ENCODE measurements at places on chromosomes 4 and X.

DNA sequence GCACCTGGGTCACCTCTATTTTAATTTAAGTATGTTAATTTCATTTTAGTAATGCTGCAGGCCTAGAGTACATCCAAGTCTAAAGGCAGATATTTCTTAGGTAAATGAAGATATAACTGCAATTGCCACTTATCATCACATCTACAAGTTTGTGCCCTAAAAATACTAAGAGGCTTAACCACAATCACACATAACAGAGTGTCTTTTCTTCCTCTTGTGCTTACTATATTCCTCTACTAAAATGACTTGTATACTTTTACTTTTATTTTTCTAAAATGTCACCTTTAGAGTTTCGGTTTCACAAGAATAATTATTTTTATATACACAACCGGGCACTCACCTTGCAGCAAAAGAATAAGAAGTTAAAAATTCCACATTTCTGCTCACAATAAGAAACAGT lies 77.9 kb downstream of the EFHC2 start:
- no peak for DNase-seq

DNA sequence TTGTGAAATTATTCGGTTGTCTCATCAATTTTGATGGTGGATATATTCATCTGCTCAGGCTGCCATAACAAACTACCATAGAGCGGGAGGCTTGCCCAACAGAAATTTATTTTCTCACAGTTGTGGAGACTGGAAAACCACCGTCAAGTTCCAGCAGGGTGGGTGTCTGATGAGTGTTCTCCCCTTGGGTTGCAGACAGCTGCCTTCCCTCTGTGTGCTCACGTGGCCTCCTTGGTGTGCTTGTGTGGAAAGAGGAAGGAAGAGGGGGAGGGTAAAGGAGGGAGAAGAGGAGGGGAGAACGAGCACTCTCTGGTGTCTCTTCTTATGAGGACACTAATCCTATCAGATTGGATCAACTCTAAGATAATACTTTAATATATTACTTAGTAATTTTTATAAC lies 123.8 kb upstream of the TEX13D start:
- no peak for DNase-seq

DNA sequence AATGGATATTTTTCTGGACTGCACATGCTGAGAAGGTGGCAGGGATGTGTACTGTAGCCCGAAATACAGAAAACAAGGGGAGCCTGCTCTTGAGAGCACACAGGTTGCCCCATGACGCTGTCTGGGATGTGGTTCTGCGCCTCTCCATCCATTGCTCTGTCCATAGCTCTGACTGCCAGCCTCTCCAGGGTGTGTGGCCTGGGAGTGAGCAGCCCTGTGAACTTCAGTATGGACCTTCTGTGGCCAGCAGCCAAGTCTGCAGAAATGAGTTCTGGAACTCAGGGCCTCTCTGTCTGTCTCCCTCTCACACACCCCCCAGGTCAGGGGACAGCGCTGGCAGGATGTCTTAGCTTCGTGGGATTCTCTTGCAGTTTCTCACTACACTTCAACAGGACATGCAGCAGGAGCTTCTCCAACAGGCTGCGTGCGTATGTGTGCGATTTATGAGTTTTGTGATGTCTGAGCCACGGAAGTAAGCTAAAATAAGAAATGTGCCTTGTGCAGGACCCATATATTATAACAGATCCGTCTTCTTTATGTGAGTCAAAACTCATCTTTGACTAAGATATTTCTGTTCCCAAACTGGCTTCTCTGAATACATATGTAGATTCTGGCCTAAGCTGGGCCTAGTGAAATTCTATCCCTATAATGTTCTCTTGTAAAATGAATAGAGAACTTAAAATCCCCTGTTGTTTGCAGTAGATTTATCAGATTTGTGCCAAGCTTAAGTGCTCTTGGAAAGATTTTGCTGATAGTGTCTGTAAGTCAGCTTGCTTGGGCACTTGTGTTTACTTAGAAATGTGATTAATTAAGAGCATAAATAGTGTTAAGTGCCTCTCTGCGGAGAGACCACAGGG lies 40.0 kb downstream of the PROM1 start:
- no peak for DNase-seq

GRCh38 chrX:54799046-54799445 lies 991 bp upstream of the ITIH6 start:
- no peak for DNase-seq

GRCh38 chrX:9369802-9370291 lies 95.0 kb upstream of the TBL1X start:
- DNase-seq = no peak

DNA sequence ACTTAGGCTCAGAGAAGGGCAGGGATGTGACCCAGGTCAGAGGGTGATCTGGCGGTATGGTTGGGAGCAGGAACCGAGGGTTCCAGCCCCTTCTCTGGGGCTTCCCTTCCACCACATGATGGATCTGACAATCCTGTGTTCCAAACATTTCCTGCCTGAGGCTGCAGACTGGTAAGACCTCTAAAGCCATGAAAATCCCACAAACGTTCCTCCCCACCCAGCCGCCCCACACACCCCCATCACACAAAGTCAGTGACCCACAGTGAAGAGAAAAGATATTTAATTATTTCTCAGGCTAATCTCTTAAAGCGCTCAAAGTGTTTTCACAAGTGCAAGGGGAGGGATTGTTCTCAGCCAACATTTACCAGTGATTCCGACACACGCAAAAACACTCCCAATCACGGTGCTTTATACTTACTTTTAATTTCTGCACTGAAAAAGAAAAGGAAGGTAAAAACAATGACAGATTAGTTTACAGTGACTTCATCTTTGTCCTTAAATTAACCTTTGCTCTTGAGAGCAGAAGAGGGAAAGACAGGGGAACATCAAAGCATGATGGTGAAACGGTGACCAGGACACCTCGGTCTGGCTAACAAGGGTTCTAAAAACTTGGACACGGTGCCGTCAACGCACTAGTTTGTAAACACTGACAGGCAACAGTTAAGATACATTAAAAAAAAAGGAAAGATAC lies 42.4 kb downstream of the WDR1 start:
- no peak for DNase-seq

GRCh38 chr4:42671431-42672194 lies 14.7 kb upstream of the ATP8A1 start:
- no peak for DNase-seq

- no peak for DNase-seq
Measured at GRCh38 chrX:148632444-148632843, 132.0 kb downstream of the AFF2 start.

GRCh38 chr4:67697860-67698687 lies 2.9 kb downstream of the UBA6 start:
- no peak for DNase-seq

GRCh38 chr4:53481586-53481985 lies 104.1 kb downstream of the FIP1L1 start:
- no peak for DNase-seq

- DNase-seq = no peak
Measured at GRCh38 chrX:129618997-129619396, 35.8 kb downstream of the APLN start.

- no peak for DNase-seq
Measured at GRCh38 chrX:148282504-148282903, 217.9 kb upstream of the AFF2 start.

Data from ACHN (cell line).